ENCODE measurements at places on chromosomes 2 and 18.

DNA sequence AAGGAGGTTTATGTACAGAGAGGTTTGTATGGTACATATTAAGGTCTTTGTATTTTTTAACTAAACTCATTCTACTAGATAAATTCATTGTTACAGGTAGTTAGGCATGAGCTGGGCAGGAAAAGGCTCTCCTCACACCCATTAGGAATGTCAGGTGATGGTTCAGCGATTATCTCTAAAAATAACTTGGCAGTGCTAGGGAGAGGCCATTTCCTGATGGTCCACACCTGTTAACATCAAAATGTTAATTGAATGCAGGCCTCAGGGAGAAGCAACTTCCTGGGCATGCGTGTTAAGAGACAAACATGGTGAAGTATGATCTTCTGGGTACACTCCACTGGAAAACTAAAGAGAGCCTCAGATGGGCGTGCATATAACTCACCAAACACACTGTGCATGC lies 73.6 kb downstream of the ARL6IP6 start:
- no peak for DNase-seq

- no peak for DNase-seq
Measured at GRCh38 chr2:202270487-202270886, 4.9 kb downstream of the NOP58 start.

- no peak for DNase-seq
Measured at GRCh38 chr2:172000696-172001361, 1.1 kb downstream of the METAP1D start.

DNA sequence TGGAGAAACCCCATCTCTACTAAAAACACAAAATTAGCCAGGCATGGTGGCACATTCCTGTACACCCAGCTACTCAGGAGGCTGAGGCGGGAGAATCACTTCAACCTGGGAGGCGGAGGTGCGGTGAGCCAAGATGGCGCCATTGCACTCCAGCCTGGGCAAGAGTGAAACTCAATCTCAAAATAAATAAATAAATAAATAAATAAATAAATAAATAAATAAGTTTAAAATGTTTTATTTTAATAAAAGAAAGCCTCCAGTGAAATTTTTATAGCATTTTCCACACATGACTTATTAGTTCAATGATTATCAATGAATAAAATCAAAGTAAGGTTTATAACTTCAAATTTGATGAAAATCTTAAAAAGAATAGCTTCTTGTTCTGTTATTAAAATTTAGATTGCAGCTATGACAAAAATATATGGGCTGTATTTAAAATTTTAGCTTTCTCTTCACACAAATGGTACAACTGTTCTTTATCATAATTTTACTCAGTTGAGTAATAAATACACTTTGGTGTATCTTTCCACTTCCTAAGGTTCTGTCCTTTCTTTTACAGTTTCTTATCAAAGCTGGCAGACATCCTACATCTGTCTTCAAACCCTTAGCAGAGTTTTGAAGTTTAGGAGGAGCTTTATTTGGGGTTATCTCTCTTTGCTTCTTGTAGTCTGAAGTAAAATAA lies 78.4 kb upstream of the ZSWIM2 start:
- no peak for DNase-seq

GRCh38 chr2:111634995-111635538 lies 248.9 kb downstream of the ANAPC1 start:
- DNase-seq, result no peak

DNA sequence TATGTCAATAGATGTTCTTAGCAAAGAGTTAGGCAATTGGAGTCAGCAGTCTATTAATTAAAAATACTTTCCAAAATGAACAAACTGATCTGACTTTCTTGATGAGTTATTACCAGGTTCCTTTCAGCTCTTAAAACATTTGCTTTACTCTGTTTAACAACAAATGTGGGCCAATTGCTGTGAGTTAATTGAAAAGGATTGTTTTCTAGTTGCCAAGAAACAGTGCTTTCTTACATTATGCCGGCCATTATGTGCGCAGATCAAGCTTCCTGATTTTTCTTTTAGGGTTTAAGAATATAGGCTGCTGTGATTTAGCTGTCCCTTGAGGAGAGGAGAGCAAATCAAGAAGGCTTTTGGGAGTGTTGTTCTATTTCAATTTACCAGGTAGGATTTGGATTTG lies 50.5 kb upstream of the ITPRID2 start:
- DNase-seq, result no peak

DNA sequence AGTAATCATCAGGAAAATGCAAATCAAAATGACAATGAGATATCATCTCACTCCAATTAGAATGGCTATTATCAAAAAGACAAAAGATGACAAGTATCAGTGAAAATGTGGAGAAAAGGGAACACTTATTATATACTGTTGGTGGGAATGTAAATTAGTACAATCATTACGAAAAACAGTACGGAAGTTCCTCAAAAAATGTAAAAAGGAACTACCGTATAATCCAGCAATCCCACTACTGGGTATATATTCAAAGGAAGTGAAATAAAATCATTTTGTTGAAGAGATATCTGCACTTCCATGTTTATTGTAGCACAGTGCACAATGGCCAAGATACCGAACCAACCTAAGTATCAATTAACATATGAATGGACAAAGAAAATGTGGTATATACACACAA lies 52.4 kb upstream of the TEX51 start:
- no peak for DNase-seq

DNA sequence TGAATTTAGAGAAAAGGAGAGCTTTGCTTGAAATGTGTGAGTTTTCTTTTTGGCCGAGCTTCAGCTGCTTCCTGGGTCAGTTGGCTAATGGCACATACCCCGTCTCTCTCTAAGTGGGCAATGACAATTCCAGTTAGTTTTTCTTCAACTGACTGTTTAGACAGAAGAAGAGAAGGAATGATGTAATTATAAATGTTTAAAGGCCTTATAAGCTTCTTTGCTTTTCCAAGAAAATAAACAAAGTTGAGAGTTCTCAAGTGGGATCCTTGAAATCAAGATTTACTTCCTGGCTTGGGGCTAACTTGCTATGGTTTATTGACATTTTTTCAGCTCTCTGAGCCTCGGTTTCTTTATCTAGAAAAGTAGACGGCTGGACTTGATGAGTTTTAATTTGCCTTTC lies 794.9 kb upstream of the ACVR2A start:
- no peak for DNase-seq

DNA sequence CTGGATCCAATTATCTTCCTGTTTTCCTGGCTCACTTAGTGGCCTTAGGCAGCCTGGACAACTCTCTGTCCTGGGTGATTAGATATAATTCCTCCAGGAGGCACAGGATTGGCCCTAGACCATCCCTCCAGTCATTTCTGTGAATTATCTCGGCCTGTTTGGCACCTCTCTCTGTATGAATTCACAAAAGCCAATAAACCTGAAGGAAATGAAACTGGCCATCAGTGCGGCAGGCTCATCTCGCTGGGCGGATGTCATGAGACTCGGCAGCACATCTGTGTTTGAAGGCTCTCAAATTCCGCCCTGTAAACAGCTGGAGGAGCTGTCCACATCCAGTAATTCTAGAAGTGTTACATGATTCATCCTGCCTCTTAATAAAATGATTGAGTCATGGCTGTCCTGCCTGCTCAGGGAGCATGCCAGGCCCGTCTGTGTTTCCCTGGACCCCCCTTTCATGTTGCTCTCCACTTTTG lies 38.6 kb downstream of the ACOXL start:
- DNase-seq, result no peak

DNA sequence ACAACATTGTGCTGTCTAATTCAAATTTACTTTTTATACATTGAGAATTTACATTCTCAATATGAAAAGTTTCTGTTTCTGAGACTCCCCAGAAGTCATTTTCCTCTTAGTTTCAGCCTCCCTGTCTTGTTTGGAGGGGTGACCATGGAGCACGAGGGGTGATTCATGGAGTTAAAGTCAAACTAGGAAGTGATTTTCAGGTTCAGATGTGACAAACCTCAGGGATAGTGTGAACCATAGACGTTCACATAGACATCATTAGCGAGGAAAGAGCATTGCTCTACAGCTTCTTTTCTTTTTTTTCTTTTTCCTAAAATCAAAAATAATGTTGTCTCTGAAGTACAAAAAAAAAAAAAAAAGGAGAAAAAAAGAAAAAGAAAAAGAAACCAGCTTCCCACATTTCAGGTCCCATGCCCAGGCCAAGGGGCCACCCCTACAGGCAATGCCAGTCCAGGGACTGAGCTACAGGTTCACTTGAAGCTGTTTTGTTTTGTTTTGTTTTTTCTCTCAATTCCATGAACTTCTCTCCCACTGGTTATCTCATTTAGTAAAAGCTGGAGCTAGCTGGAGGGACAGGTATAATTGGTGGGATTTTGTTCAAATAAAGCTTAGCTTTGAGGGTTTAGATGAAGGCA lies 18.1 kb upstream of the LCLAT1 start:
- no peak for DNase-seq

DNA sequence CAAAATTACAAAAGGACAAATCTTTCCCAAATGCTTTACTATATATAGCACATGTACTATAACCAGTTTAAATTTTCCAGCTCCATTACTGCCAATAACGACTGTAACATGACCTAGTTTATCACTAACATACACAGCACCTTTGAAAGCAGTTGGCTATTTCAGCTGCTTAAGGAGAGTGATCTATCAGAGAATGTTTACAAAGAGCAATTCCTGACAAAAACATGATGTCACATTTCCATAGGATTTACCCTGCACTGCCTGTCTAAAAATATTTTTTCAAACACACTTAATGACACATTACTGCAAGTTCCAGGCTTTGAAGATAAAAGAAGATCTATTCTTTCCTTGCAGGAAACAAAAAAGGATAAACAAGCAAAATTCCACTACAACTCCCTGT lies 40.6 kb downstream of the ZNF516 start:
- no peak for DNase-seq

- no peak for DNase-seq
Measured at GRCh38 chr2:148885209-148885608, 10.2 kb downstream of the KIF5C start.

DNA sequence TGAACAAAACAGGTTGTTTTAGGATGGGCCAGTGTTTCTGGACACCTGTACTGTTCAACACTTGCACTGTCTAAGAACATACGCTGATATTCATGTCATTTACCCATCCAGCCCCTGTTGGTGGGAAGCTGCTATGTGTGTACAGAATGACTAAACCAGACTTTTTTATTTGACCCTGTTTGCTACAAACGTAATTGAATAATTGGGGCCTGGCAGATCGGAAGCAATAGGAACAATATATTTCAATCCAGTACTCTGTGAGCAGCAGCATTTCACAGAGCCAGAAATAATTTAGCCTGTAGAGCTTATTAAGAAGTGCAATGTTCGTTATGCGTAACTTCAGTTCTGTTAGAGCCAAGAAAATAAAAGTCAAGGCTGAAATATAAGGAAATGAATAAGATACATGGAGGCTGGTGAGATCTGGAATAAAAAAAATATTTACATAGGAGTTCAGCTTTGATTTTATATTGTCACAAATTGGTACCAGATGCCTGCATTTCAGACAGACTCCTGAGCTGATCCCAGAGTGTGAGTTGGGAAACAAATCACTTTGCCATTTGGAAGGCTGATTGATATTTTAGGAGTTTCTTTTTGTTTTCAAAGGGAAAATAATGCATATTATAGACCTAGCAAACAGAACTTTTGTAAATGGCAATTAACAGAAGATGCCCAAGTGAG lies 19.7 kb downstream of the CABLES1 start:
- no peak for DNase-seq

DNA sequence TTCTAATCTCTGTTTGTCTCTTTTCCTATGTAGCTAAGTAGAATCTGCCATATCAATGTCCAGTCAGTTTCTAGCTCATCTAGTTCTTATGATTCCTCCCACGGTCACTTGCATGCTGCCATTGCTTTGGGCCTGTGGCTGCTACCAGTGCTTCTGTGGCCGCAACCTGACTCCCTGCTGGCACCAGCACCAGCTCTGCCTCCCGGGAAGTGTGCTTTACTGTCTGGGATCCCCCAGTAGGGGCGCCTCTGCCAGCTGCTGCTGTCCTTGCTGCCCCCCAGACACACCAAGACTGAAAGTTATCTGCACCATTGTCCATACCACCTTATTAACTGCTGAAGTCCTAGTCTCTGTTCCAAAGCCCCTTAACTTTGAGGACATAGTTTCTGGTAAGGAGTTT lies 56.3 kb downstream of the RAPGEF4 start:
- DNase-seq, result no peak

DNA sequence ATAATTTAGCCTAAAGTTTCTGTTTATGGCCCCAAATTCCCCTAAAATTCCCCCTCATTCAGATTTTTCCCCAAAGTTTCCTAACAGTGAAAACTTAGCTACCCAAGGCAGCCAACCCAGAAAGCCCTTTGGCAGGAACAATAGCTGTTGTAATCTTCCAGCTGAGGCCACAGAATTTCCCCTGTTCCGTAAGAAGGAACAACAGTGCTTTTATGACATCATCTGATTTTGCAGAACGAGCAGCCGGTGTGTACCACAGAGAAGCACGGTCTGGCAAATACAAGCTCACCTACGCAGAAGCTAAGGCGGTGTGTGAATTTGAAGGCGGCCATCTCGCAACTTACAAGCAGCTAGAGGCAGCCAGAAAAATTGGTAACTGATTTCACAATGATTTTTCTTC lies 6.3 kb downstream of the TNFAIP6 start:
- DNase-seq, result no peak

DNA sequence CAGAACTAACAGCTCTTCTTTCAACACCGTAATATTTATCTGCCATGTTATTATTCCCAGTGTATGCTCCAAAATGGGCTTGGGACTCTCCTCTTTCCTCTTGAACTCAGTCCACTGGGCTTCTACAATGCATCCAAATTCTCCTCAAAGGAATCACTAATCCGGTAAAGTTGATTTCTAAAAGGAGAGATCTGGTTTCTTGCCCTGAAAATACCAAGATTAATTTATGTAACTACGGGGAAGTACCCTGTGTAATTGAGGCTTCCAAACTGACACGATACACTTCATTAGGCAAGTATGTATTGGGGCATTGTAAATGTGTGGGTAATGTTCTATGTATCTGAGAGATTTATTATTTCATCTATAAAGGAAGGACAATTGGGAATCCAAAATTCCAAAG lies 5.7 kb downstream of the NCKAP5 start:
- DNase-seq, result no peak

GRCh38 chr2:101559551-101559950 lies 84.6 kb upstream of the RFX8 start:
- no peak for DNase-seq

DNA sequence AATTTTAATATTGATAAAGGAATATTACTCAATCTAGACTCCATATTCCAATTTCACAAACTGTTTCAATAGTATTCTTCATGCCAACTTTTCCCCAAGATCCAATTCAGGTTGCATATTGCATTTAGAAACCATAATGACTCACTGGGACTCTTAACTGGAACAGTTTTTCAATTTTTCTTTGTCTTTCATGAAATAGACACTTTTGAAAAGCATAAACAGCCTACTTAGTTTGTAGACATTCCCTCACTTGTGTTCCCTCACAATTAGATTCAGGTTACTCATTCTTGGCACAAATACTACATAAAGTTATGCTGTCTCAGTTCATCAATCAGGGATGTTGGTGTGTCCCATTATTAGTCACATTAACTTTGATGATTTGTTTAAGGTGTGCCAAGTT lies 1768.4 kb upstream of the PIK3C3 start:
- no peak for DNase-seq

- no peak for DNase-seq
Measured at GRCh38 chr2:12014088-12014960, 267.9 kb downstream of the LPIN1 start.
